CD4-positive, alpha-beta memory T cell (primary cell): ENCODE measurements at places on chromosomes 7 and 10.

DNA sequence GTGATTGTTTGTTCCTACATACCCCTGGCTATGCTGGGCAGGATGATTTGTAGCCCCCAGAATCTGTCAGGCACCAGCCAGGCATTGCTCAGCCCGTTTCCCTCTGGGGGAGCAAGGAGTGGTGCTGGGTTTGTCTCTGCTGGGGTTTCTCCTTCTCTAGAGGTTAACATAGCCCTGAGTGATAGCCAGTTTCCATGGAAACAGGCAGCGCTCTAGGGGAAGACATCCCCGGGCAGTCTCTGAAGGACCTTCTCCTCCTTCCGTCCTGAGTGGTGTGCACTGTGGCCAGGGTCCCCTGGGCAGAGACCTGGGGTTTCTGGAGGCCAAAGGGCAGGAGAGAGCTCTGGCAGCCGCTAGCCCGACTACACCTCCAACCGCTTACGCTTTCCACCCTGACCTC, 50.6 kb upstream of the LRRC4 start:
- no peak for DNase-seq

GRCh38 chr10:33653584-33654367, 319.3 kb upstream of the NRP1 start:
- DNase-seq, result no peak

GRCh38 chr10:80405626-80406025, 2.7 kb upstream of the PRXL2A start:
- no peak for DNase-seq

DNA sequence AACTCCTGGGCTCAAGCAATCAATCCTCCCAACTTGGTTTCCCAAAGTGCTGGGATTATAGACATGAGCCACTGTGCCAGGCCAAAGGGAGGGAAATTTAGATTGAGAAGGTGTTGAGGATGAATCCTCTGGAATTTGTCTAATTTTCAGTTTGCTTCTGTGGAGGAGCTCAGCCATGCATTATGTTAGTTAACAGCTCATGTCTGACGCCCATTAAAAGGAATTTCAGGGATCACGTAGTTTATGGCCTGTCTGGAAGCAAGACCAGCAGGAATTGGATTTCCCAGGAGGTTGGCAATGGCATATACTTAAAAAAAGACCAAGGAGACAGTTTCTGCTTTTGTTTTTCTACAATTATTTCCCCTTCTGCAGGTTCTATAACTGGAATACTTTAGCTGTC, 165.7 kb downstream of the OTUD1 start:
- no peak for DNase-seq

- no peak for DNase-seq
These were observed 263.9 kb downstream of the ETV1 start for GRCh38 chr7:13725591-13725990.

GRCh38 chr10:635088-635861, 54.2 kb downstream of the DIP2C start:
- no peak for DNase-seq

GRCh38 chr7:32410545-32410944, 79.6 kb downstream of the LSM5 start:
- no peak for DNase-seq

- no peak for DNase-seq
These were observed 110.0 kb downstream of the SPAG6 start for GRCh38 chr10:22455068-22455857.
